ENCODE measurements at places on chromosomes 11 and 22.
A peak's percentile ranks its signal among the peaks of the same experiment; 100 is the strongest.

DNA sequence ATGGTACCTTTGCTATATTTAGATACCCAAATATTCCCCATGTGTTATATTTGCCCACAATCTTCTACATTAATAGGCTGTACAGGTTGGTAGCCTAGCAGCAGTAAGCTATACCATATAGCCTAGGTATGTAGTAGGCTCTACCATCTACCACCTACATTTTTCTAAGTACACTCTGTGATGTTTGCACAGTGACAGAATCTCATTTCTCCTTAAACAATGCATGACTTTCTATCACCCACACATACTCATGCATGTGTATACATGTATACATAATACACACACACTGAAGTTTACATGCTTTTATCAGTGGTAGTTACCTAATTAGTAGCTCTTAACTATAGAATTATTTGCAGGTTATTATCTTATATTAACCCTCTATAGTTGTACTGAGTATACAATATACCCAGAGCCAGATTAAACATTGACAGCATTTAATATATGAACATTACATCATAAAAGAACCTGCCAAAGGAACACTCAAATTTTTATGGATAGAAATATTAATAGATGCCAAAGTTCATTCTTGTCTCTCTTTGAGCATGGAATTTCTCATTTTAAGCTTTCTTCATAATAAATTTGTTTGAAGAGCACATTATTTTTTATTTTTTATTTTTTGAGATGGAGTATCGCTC lies 51.4 kb downstream of the ELP4 start:
- no peak for DNase-seq

DNA sequence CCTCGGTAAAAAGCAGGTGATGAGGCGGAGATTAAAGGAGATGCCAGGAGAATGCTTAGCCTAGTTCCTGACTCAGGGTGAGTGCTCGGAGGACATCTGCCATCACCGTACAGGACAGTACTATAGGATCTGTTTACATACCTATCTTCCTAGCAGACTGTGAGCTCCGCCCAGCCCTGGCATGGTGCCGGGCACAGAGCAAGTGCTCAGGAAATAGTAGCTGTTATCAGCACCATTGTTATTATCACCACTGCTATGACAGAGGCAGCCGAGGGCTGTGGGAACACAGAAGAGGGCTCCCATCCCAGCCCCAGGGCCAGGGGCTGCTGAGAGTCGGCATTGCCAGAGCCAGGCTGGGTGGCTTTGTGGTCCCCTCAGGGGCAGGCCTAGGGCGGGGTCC lies 642 bp upstream of the SEPTIN3 start:
- no peak for DNase-seq

DNA sequence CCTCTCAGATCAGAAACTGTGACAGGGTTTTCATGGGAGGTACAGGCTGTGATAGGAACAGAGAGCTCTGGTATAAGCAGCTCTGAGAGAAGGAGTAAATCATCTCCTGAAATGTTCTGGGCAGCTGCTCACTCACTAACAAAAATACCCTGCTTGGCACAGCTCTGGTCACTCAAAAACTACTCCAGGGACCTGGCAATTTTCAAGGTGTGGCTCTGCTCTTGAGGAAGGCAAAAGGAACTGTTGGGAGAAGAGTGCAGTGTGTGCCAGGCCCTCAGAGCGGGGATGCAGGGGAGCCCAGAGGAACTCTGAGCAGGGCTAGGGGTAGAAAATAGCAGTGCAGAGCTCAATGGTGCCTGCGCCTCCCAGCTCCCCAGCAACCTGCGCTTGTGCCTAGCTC lies 180.5 kb upstream of the ZBED5 start:
- DNase-seq: no peak

- DNase-seq: peak; percentile 73
Observed at GRCh38 chr11:72353861-72354260, 80.5 kb downstream of the CLPB start.

DNA sequence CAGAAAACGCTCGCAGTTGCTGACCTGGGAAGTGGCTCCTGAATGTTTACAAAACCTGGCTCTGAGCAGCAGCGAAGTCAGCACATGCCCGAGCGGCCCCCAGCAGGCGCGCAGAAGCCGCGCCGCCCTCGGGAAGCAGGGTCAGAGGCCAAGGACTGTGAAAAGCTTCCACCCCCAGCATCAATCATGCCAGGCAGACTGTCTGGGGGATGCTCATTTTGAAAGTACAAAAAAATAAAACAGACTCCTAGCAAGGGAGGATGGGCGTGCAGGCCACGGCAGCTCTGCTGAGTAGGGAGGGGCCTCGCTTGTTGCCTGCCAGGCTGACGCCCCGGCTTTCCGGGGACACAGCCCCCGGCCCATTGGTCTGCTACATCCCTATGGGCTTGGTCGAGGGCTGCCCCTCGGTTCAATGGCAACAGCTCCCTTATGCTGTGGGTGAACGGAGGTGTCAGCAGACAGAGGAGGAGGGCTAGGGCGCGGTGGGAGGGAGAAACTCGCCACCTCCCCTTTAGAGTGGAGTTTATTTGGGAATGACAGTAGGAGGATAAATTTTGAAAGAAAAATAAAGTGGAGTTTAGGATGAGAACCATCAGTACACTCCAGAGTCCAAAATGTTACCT lies 37.7 kb upstream of the GNB1L start:
- DNase-seq: no peak

- no peak for DNase-seq
Observed at GRCh38 chr11:19880088-19880345, 167.4 kb downstream of the NAV2 start.

GRCh38 chr22:29114392-29114791 lies 41.6 kb downstream of the KREMEN1 start:
- no peak for DNase-seq

DNA sequence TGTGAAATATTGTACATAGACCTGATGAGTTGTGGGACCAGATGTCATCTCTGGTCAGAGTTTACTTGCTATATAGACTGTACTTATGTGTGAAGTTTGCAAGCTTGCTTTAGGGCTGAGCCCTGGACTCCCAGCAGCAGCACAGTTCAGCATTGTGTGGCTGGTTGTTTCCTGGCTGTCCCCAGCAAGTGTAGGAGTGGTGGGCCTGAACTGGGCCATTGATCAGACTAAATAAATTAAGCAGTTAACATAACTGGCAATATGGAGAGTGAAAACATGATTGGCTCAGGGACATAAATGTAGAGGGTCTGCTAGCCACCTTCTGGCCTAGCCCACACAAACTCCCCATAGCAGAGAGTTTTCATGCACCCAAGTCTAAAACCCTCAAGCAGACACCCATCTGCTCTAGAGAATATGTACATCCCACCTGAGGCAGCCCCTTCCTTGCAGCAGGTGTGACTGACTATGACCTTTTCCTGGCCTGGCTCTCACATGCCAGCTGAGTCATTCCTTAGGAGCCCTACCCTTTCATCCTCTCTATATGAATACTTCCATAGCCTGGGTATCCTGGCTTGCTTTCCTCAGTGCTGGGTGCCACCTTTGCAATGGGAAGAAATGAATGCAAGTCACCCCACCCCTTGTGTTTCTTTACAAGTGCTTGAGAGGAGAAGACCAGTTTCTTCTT lies 12.3 kb downstream of the PIK3IP1 start:
- DNase-seq: no peak

DNA sequence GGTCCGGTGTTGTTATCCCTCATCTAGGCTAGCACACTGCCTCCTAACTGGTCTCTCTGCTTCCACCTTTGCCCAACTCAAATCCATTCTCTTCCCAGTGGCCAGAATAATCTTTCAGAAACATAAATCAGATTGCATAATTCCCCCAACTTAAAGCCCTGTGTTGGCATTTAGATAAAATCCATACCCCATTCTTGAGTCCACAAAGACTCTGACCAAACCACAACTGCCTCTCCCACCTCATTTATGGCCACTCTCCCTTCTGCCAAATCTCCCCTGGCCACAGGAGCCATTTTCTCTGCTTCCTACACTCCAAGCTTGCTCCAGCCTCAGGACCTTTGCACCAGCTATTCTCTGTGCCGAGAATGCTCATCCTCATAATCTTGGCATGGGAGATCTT lies 36.8 kb downstream of the IL18 start:
- DNase-seq: no peak

GRCh38 chr11:17211286-17211685 lies 3.5 kb upstream of the PIK3C2A start:
- DNase-seq: no peak

DNA sequence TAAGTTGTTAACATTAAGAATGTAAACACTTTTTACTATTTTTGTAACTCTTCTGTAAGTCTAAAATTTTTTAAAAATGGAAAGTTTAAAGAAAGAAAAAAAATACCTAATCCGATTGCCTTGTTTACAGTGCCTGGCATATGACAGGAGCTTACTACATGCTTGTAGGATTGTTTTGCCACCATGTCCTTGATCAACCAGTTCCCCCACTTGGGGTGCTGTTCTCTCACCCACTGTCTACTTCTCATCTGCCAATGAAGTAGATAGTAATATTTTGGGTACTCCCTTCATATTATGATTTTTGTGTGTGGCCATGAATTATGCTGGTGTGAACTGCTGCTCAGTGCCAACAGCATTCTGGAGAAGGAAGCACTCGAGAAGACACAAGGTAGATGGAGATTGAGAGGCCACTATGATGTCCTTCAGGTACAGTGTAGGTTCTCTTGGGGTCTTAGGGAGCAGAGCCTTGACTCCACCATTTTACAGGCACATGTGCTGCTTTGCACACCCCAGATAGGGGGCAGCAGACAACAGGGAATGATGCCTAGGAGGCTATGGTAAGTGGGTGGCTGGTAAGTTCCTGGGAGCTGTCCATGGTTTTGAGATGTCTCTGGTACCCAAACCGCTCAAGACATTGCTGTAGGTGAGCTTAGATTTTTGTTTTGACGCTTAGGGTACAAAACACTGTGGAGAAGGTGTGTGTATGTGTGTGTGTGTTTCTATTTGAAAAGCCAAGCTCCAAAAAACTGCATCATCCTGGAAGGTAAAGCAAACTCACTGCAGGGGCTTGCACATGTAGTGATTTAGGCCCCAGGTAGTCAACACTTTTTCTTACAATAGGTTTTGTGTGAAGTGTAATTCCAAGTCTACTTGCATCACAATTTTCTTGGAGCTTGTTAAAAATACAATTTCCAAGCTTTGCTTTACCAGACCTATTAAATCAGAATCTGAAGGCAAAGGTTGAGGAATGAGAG lies 494.5 kb upstream of the LARGE1 start:
- peak; percentile 82 for DNase-seq

- DNase-seq: no peak
Observed at GRCh38 chr11:7516475-7516874, 2.7 kb downstream of the PPFIBP2 start.

DNA sequence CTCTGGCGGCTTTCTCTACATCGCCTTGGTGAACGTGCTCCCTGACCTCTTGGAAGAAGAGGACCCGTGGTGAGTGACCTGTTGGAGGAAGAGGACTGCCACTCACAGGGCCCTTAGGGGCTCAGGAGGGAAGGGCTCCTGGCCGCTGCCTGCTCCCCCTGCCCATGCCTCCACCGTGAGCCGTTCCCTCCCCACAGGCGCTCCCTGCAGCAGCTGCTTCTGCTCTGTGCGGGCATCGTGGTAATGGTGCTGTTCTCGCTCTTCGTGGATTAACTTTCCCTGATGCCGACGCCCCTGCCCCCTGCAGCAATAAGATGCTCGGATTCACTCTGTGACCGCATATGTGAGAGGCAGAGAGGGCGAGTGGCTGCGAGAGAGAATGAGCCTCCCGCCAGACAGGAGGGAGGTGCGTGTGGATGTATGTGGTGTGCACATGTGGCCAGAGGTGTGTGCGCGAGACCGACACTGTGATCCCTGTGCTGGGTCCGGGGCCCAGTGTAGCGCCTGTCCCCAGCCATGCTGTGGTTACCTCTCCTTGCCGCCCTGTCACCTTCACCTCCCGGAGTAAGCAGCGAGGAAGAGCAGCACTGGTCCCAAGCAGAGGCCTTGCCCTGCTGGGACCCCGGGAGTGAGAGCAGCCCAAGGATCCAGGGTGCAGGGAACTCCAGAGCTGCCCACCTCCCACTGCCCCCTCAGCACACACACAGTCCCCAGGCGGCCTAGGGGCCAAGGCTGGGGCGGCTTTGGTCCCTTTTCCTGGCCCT lies 6.9 kb downstream of the SLC39A13 start:
- no peak for DNase-seq

- no peak for DNase-seq
Observed at GRCh38 chr11:119691020-119691666, 37.9 kb downstream of the NECTIN1 start.

- peak; percentile 68 for DNase-seq
Observed at GRCh38 chr11:110125632-110126031, 32.4 kb downstream of the ZC3H12C start.

DNA sequence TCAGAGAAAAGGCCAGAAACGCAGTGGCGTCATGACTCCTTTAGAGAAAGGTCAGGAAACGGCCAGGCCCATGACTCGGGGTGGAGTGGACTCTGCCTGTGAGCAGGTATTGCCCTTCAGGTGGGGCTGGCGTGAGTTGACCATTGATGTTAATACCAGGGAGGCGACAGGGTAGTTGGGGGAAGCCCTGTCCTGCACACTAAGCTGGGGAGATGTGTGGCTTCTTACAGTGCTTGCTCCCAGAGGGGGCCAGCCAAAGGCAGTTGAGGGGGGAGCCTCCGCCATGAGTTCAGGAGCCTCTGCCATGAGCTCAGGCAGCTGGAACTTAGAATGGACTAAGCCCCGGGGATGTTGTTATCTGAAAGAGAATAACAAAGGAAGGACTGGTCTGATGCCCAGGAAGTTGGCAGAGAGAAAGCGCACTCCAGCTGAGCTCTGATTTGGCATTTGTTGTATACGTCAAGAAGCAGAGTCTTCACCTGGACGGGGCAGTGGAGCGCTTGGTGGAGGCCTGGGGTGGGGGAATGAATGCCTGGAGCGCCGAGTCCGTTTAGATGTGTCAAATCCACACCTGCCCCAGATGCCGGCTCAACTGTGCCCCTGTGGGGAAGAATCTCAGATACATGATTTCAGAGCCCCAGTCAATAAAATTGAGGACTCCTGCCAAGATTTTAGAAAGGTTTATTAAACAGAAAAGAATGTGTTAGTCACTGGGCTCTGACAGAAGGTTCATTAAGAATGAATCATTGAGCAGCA lies 222.5 kb downstream of the TBC1D22A start:
- no peak for DNase-seq

- DNase-seq: peak; percentile 31
Observed at GRCh38 chr11:61999141-61999975, 31.9 kb upstream of the FTH1 start.

- no peak for DNase-seq
Observed at GRCh38 chr22:20964799-20965103, 2.3 kb upstream of the AIFM3 start.

DNA sequence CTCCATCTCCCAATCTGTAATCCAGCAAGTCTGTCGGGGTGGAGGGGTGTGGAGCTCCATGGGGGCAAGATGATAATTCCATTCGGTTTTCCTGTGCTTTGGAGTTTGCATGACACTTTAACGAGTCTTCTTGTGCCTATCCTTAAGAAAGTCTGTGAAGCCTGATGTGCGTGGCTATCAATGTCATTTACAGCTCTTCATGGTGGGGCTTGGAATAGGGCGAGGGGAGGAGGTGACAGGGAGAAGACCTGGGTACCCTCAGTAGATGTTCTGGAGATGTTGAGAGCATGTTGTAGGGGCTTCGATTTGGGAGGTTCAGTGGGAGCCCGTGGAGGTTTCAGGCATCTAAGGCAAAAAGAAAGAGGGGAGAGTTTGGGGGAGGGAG lies 579 bp upstream of the PHLDB1 start:
- no peak for DNase-seq

- peak; percentile 67 for DNase-seq
Observed at GRCh38 chr22:24465566-24465965, 29.6 kb upstream of the UPB1 start.

Measured in Caco-2 (cell line).